Upper lobe of left lung (tissue), 6 donors: ENCODE measurements at places on chromosomes 1 and 21. TPM values are rescaled to one million over a fixed set of nuclear protein-coding genes. Genes with fewer than 3 reads are reported as not detected.

The LEMD1 gene
- 1.9 TPM for total RNA-seq

The LHX8 gene
- not detected for total RNA-seq

DNA sequence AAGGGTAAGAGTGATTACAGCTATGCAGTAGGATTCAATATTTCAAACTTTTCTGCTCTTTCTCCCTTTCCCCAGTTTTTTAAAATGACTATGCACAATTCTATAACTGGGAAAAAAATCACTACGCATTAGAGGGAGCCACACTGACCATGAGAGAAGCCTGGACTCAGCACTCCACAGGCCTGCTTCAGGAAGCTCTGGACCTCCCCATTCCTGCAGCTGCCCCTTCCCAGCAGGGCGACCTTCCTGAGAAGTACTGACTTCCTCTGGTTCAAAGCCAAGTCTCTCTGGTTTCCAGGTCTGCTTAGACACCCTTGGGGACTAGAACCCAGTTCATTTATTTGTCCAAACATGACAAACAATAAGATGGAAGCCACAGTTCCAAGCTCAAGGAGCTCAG, 42.0 kb upstream of the CLSTN1 start:
- H3K36me3 ChIP-seq: peaks cover 49% of the 10 kb centered on the region
- H3K27me3 ChIP-seq: no peaks in the 10 kb centered on the region
- H3K4me1 ChIP-seq: no peaks in the 10 kb centered on the region
- no peak overlapping the region for H3K4me3 ChIP-seq
- DNase-seq: no peak

The ZNF695 gene
- total RNA-seq: not detected

DNA sequence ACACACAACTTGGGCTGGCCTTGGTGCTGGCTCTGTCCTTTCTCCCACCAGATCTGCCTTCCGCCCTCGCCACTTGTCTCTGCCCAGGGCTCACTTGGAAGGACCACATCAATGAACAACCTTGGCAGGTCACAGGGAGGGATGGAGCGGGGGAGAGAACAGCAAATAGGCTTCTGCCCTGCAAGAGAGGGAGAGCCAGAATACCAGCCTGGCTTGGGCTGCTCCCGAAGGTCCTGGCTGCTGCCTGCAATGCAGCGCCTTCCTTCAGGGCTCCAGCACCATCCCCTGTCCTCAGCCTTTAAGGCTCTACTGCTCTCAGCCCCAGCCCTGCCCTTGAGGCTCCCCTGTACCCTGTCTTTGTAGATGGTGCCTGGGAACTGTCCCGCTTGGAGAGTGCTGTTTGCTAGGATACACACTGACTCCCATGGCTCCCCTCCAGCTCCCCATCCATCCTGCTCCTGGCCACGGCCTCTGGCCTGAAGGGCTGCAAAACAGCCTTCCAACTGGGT, 43.8 kb downstream of the HIVEP3 start:
- DNase-seq: no peak
- H3K27ac ChIP-seq: no peak overlapping the region
- H3K4me3 ChIP-seq: no peak overlapping the region
- no peaks in the 10 kb centered on the region for H3K36me3 ChIP-seq

- peaks cover 14% of the 10 kb centered on the region for H3K4me1 ChIP-seq
- no peaks in the 10 kb centered on the region for H3K27me3 ChIP-seq
- peaks cover 76% of the 10 kb centered on the region for H3K36me3 ChIP-seq
- no peak overlapping the region for H3K27ac ChIP-seq
- no peak for DNase-seq
These were observed 7.2 kb downstream of the METTL13 start for GRCh38 chr1:171788696-171789095.

The ADAMTS5 gene
- 2.0 TPM for total RNA-seq

DNA sequence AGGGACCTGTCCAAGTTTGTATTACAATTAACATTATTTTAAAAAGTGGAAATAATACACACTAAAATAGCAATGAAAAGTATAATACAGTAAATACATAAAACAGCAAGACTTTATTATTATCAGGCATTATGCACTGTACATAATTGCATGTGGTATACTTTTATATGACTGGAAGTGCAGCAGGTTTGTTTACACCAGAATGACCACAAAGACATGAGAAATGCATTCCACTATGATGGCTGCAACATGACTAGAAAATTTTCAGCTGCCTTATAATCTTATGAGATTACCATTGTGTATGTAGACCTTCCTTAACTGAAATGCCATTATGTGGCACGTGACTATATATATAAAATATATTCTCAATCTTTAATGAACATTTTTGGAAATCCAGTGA, 1699.6 kb downstream of the KCNT2 start:
- H3K4me1 ChIP-seq: no peaks in the 10 kb centered on the region
- H3K27me3 ChIP-seq: no peaks in the 10 kb centered on the region
- no peak overlapping the region for H3K27ac ChIP-seq
- DNase-seq: no peak
- no peak overlapping the region for H3K4me3 ChIP-seq

DNA sequence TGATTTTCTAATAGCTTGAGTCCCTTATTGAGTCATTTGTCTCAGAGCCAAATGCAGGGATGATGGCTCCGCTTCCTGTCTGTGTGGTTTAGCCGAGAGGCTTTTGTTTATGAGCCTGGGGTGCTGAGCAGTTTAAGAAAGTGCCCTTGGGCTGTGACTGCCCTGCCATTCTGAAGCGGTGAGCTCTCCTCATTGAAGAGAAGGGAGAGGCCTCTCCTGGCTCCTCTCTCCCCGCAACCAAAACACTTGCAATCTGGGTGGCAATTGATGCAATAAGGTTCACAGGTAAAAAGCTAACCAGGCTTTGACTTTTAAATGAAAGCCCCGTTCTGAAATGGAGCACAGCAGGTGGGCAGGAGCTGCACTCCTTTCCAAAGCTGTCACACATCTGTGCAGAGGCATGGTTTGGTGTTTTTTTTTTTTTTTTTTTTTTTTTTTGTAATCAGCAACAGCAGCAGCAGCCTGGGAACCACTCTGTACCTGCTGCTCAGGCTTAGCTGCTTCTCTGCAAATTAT, 403.7 kb downstream of the SIPA1L2 start:
- no peaks in the 10 kb centered on the region for H3K4me1 ChIP-seq
- H3K27me3 ChIP-seq: no peaks in the 10 kb centered on the region
- H3K4me3 ChIP-seq: no peak overlapping the region
- H3K36me3 ChIP-seq: no peaks in the 10 kb centered on the region
- no peak overlapping the region for H3K27ac ChIP-seq

The KIF2C gene
- 2.7 TPM for total RNA-seq

GRCh38 chr21:37224861-37225839, 42.0 kb downstream of the VPS26C start:
- peaks cover 4% of the 10 kb centered on the region for H3K4me1 ChIP-seq
- no peak overlapping the region for H3K27ac ChIP-seq
- H3K27me3 ChIP-seq: no peaks in the 10 kb centered on the region
- no peak for DNase-seq

GRCh38 chr1:59146651-59147358, 150.1 kb upstream of the FGGY start:
- H3K4me3 ChIP-seq: peak overlapping the region; percentile 57
- H3K27me3 ChIP-seq: no peaks in the 10 kb centered on the region
- H3K36me3 ChIP-seq: no peaks in the 10 kb centered on the region
- peaks cover 28% of the 10 kb centered on the region for H3K4me1 ChIP-seq

DNA sequence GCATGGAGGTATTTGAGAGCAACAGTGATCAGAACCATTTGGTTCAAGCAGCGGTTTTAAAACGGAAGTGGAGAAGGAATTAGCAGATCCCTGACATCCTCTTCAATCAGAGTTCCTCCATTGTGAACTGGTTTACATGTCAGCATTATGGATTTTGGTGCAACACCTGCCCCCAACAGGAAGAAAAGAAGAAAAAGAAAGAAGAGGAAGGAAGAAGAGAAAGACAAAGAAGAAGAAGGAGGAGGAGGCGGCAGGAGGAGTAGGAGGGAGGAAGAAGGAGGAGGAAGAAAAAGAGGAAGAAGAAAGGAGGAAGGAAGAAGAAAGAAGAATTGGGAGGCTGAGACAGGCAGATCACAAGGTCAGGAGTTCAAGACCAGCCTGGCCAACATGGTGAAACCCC, 17.4 kb downstream of the NDUFS5 start:
- no peak for DNase-seq
- H3K4me3 ChIP-seq: no peak overlapping the region
- H3K4me1 ChIP-seq: no peaks in the 10 kb centered on the region

DNA sequence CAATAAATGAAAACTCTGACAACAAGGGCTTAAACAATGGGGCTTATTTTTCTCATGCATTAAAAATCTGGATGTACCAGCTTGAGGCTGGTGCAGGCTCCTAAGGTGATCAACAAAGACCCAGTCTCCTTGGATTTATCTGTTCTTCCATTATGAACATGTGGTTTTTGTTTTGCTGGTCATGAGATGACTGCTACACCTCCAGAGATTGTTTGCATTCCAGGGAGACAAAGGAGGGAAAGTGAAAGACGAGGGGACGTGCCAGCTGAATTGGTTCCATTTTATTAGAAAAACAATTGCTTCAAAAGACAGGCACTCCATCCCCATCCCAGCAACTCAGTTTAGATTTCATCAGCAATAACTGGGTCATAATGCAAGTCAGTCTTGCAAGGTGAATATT, 90.9 kb upstream of the KCNK1 start:
- no peaks in the 10 kb centered on the region for H3K36me3 ChIP-seq
- H3K27me3 ChIP-seq: no peaks in the 10 kb centered on the region
- no peaks in the 10 kb centered on the region for H3K4me1 ChIP-seq
- no peak for DNase-seq

- H3K36me3 ChIP-seq: no peaks in the 10 kb centered on the region
- no peaks in the 10 kb centered on the region for H3K27me3 ChIP-seq
- H3K4me3 ChIP-seq: no peak overlapping the region
- no peak for DNase-seq
- H3K4me1 ChIP-seq: no peaks in the 10 kb centered on the region
These were observed 119.9 kb downstream of the ACBD6 start for GRCh38 chr1:180382326-180383115.

- no peaks in the 10 kb centered on the region for H3K36me3 ChIP-seq
- no peaks in the 10 kb centered on the region for H3K4me1 ChIP-seq
- no peak overlapping the region for H3K4me3 ChIP-seq
These were observed 465.2 kb downstream of the NCAM2 start for GRCh38 chr21:21463456-21463855.

GRCh38 chr1:161200992-161201835, 953 bp upstream of the NDUFS2 start:
- peak overlapping the region; percentile 76 for H3K4me3 ChIP-seq
- DNase-seq: peak; percentile 52
- peak overlapping the region; percentile 97 for H3K27ac ChIP-seq

DNA sequence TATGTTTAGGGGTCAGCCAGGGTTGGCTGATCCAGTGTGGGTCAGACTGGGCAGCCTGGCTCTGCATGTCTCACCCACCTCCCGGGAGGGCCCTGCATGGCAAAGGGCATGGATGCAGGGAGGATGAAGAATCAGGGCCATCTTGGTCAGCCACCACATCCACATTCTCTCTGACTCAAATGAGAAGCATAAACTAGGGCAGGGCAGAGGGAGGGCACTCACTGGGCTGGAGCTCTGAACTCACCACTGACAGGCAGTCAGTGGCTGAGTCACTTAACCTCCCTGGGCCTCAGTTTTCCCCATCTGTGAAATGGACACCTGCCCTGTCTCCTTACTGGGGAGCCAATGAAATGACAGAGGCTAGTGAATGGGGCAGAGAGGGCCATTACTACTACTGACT, 4.3 kb upstream of the CELA2A start:
- H3K27me3 ChIP-seq: no peaks in the 10 kb centered on the region
- H3K36me3 ChIP-seq: no peaks in the 10 kb centered on the region

GRCh38 chr21:40445349-40445921, 401.5 kb downstream of the DSCAM start:
- no peak overlapping the region for H3K27ac ChIP-seq
- no peaks in the 10 kb centered on the region for H3K36me3 ChIP-seq
- no peaks in the 10 kb centered on the region for H3K4me1 ChIP-seq
- no peaks in the 10 kb centered on the region for H3K27me3 ChIP-seq
- no peak for DNase-seq
- H3K4me3 ChIP-seq: no peak overlapping the region

DNA sequence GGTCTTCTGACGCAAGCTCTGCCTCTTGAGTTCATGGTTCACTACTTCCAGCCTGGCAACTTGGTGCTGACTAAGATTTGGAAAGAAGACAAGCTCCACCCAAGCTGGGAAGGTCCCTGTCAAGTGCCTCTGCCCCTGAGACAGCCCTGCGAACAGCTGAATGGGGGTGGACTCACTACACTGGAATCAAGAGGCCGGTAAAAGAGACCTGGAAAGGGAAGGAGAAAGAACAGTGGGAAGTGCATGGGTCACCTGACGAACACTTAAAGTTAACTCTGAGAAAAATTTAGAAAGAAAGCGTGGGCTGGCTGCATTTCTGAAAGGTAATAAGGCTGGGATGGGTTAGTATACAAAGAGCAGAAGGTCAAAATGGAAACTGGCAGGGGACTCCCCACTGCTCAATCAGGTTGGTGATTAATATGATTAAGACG, 26.1 kb upstream of the ZNF496 start:
- no peaks in the 10 kb centered on the region for H3K36me3 ChIP-seq
- no peak for DNase-seq
- H3K27me3 ChIP-seq: no peaks in the 10 kb centered on the region
- H3K27ac ChIP-seq: no peak overlapping the region

The FABP3 gene
- 20.2 TPM for total RNA-seq

- peaks cover 27% of the 10 kb centered on the region for H3K4me1 ChIP-seq
- H3K27me3 ChIP-seq: no peaks in the 10 kb centered on the region
- no peak for DNase-seq
- no peaks in the 10 kb centered on the region for H3K36me3 ChIP-seq
- no peak overlapping the region for H3K4me3 ChIP-seq
These were observed 3.3 kb upstream of the EPHA2 start for GRCh38 chr1:16158993-16159831.

The PTCH2 gene
- total RNA-seq: 1.4 TPM

GRCh38 chr1:239023732-239024360, 362.5 kb upstream of the CHRM3 start:
- DNase-seq: no peak
- H3K4me3 ChIP-seq: no peak overlapping the region
- no peaks in the 10 kb centered on the region for H3K27me3 ChIP-seq
- no peaks in the 10 kb centered on the region for H3K36me3 ChIP-seq
- H3K27ac ChIP-seq: no peak overlapping the region

The NID1 gene
- total RNA-seq: 26.8 TPM

GRCh38 chr21:21481239-21481638, 483.0 kb downstream of the NCAM2 start:
- no peak for DNase-seq
- H3K4me3 ChIP-seq: no peak overlapping the region
- H3K4me1 ChIP-seq: no peaks in the 10 kb centered on the region
- no peaks in the 10 kb centered on the region for H3K27me3 ChIP-seq

DNA sequence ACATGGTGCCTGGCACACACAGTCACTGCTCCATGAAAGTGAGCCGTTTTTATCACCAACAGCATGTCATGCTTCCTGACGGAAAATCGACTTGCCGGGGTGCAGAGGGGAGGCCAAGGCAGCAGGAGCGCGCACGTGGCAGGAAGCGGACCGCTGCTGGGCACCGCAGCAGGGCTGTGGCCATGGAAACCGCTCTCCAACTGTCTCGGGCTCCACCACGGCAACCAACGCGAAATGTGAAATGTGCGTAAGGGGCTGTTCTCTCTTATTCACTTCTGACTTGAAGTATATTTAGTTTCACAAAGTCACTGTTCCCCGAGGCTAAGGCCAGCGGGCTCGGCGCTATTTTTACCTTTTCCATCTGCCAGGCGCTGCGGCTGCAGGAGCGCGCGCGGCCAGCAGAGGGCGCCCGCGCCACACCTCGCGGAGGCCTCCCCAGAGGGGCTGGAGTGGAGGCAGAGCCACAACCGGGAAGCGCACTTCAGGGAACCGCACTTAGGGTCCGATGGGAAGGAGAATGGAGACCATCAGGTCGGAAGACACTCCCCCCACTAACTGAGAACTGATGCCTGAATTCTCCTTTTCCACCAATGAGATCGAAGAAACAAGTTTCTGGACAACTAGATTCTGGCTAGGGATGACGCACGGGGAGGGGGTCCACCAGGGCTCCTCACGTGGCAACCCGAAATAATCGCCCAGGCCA, 19.7 kb downstream of the RCC2 start:
- H3K27ac ChIP-seq: no peak overlapping the region
- H3K27me3 ChIP-seq: no peaks in the 10 kb centered on the region
- H3K4me1 ChIP-seq: no peaks in the 10 kb centered on the region
- H3K4me3 ChIP-seq: no peak overlapping the region
